Trophoblast cell (in vitro differentiated cells and primary cell): ENCODE measurements at places on chromosomes 4 and X.
A peak's percentile ranks its signal among the peaks of the same experiment; 100 is the strongest.

DNA sequence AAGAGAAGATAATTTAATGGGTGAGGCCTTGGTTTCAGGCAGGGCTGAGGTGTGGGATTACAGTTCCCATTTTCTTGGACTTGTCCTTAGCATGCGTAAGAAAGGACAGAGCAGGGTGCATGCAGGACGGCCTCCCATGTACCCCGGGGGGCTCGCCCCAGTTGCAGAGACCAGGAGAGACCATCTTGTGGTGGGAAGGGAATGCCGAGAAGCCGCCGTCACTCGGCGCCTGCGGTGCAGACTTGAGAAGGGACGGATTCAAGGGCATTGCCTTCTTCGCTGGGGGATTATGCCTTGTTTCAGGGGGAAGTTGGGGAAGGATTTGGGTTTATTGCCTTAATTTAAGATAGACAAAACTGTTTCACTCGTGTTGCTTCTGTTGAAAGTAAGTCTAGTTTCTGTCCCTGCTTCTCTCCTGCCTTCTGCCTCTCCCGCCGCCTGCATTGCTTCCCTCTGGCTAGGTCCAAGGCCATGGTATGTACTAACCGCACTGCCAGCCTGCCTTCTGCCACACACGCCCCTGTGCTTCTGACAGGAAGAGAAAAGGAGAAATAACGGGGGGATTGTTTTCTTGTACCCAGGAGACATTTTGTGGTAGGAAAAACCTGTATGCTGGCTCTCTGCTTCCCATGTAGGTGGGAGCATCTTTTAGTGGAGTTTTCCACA is 175.9 kb downstream of the DCLK2 start:
- no peak overlapping the region for H3K4me3 ChIP-seq
- no peaks in the 10 kb centered on the region for H3K36me3 ChIP-seq
- DNase-seq = no peak

GRCh38 chr4:171924746-171925376 is 111.7 kb downstream of the GALNTL6 start:
- DNase-seq = no peak
- H3K27me3 ChIP-seq = no peaks in the 10 kb centered on the region
- no peaks in the 10 kb centered on the region for H3K4me1 ChIP-seq

DNA sequence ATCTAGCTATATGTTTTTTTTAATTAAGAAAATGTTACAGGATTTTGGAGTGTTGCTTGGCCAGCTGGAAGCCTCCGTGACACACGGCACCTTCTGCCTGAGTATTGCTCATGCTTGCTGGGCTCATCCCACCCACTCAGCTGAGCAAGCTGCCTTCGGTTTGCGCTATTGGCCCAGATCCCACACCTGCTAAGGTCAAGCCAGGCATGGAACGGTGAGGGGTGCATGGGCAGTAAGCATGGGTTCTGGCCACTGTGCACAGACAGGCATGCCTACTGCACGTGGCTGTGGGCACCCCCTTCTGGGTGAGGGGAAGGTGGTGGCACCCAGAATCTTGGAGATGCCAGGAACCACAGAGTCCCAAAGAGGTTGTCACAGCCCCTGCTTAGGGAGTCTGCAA is 1178.4 kb upstream of the PCDH7 start:
- H3K36me3 ChIP-seq = no peaks in the 10 kb centered on the region
- peak overlapping the region; percentile 37 for H3K4me3 ChIP-seq
- no peaks in the 10 kb centered on the region for H3K27me3 ChIP-seq
- H3K27ac ChIP-seq = no peak overlapping the region
- H3K4me1 ChIP-seq = no peaks in the 10 kb centered on the region

- no peaks in the 10 kb centered on the region for H3K4me1 ChIP-seq
- no peak for DNase-seq
- no peak overlapping the region for H3K27ac ChIP-seq
- H3K4me3 ChIP-seq = no peak overlapping the region
- no peaks in the 10 kb centered on the region for H3K27me3 ChIP-seq
Measured at GRCh38 chrX:150525061-150525919, 43.1 kb upstream of the MTM1 start.

GRCh38 chr4:17690898-17691297 is 76.5 kb downstream of the MED28 start:
- H3K36me3 ChIP-seq = no peaks in the 10 kb centered on the region
- no peak overlapping the region for H3K27ac ChIP-seq
- H3K4me3 ChIP-seq = no peak overlapping the region
- H3K4me1 ChIP-seq = peaks cover 4% of the 10 kb centered on the region

- no peaks in the 10 kb centered on the region for H3K27me3 ChIP-seq
- no peak overlapping the region for H3K27ac ChIP-seq
- no peaks in the 10 kb centered on the region for H3K36me3 ChIP-seq
- no peak overlapping the region for H3K4me3 ChIP-seq
- no peaks in the 10 kb centered on the region for H3K4me1 ChIP-seq
- peak; percentile 3 for DNase-seq
Measured at GRCh38 chrX:70592091-70592490, 147.5 kb downstream of the DLG3 start.

- no peak overlapping the region for H3K4me3 ChIP-seq
- H3K27ac ChIP-seq = no peak overlapping the region
- peaks cover 7% of the 10 kb centered on the region for H3K4me1 ChIP-seq
Measured at GRCh38 chrX:16828124-16828908, 41.8 kb downstream of the RBBP7 start.

DNA sequence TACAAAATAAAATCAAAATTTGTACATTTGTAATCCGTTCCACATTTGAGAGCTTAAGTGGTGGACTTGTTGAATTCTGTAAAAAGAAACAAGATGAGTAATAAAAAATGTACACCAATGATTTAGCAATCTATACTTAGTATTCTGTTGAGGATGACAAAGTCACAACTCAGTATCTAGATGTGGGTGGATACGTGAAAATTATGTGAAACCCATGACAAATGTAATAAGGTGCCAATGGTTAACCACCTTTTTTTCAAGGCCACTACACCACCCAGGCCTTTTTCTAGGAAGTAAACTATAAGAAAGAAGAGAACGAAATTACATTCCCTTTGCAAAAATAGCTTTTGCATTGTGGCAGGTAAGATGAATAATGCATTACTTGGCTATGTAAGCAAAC is 77.0 kb downstream of the ATP8A1 start:
- H3K4me1 ChIP-seq = no peaks in the 10 kb centered on the region
- no peak for DNase-seq
- no peaks in the 10 kb centered on the region for H3K36me3 ChIP-seq
- H3K4me3 ChIP-seq = no peak overlapping the region
- no peak overlapping the region for H3K27ac ChIP-seq
